Stimulated activated CD8-positive, alpha-beta memory T cell treated with anti-CD3 and anti-CD28 coated beads, Interleukin-15, amount 100 ng/mL, for 1 hour (primary cell): ENCODE measurements at places on chromosomes 2 and 18.

DNA sequence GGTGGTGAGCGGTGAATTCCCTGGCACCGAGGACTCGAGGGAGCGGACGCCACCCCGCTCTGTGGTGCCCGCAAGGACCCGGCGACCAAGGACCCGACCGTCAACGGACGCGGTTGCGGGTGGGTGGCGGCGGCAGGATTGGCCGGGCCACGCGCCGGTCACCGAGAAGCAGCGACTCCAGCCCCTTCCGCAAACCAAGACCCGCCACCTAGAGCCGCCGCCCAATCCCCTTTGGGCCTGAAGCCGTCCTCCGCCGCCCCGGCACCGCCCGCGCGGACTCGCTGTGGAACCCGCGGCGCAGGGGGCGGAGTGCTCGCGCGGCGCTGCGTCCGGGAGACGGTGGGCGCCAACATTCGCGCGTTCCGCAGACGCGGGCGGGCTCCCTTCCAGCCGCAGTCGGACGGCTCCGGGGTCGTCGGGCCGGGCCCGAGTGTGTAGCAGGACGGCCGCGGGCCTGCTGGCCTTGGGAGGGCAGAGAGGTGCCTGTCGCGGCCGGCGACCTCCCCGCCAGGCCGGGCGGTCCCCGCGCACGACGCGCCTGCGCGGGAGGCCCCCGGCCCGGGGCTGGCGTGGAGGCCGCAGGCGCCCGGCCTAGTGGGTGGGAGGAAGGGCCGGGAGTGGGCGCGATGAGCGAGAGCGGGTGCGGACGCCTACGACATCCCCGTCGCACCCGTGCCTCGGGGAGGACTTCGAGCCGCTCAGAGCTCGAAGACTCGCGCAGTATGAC lies at the start of the genes FAM228B and PFN4:
TSS of gene FAM228B (plus strand) at position 275 of the 727 bp plus-strand sequence. CDS start 893 bp downstream, outside the sequence.
TSS of gene PFN4 (minus strand) at position 140 of the 727 bp plus-strand sequence. CDS start 799 bp downstream, outside the sequence.
- peak; percentile 14 for DNase-seq

- no peak for DNase-seq
Measured at GRCh38 chr2:134716721-134717243, 2.0 kb downstream of the TMEM163 start.

- DNase-seq, result no peak
Measured at GRCh38 chr2:197079414-197079813, 152.9 kb upstream of the PGAP1 start.

- no peak for DNase-seq
Measured at GRCh38 chr18:12377556-12378197, 650 bp upstream of the AFG3L2 start.

- no peak for DNase-seq
Measured at GRCh38 chr2:74841641-74842040, 7.7 kb downstream of the HK2 start.

DNA sequence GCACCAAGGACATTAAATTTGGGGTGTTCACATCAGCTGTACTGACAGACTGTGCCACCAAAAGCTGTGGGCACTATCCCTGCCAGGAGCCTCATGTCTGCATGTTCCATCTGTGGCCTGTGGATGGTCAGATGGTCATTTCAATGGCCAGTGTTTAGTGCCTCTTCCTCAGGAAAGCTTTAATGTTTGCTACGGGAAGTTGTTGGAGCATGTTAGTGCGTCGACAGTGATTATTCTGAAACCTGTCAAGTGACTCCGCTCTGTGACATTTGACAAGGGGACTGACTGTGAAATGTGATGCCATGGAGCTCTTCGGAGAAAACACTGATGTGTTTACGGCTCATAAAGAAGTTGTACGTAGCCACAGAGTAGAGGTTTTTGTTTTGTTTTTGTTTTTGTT lies 18.7 kb upstream of the RGPD4 start:
- no peak for DNase-seq
